ENCODE measurements at places on chromosomes 5 and 9.

DNA sequence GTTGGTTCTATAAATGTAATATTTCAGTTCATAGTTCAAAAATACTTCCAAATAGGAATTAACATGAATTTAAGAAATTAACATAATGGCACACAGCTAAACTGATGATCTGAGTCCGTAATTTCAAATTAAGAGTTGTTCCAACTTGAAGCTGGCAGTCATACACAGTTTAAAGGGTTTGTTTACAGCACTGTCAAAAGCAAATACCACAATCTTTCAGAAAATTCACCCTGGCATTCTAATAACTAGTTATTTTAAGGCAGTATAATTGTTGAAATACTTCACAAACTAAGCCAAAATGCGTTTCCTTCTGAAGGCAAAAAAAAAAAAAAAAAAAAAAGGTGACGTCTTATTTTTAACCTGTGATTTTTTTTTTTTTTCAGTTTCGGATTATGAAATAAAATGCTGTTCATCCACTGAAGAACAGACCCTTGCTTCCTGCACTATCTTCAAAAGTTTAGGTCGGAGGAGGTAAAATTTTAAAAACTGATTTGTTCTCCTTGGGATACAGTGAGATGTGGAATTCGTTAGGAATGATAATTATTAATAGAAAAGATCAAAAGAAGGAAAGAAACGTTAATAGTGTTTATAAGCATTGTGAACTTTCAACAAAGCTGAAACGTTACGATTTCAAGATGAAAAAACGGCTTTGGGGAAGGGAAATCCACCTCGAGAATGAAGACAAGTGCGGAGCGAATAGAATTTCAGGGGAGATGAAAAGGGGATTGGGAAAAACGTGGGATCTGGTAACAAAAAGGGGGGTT, 850 bp downstream of the IL6ST start:
- DNase-seq: no peak

DNA sequence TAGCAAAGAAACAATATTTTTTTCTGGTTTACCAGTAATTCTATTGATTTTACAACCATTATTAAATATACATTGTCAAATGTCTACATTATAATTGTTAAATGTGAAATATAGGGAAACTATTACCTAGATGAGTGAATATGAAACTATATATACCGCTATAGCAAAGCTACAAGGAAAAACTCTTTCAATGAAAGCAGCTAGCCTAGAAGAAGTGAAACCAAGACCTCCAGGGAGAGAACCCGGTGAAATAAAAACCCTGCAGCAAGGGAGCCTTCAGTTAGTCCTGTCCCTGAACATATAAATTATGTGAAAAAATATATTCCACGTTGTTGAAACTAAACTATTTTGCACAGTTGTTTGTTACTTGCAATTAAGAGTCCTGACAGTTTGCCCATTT, 913.1 kb downstream of the EFNA5 start:
- DNase-seq: no peak

DNA sequence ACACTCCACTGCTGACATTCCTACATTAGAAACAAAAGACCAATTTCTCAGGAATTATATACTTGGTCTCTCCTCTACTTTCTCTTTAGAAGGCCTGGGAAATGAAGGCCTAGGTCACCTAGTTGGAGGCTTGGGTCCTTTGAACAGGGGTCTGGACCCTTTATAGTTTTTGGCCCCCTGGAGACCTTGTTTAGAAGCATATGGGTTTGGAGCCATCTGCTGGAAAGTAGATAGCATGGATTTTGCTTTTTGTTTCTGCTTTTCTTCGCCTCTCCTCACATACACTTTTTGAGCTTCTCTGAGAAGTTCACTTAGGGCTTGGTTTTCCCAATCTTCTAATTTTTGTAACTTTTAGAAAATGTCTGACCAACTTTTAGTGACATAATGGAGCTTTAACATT, 67.1 kb upstream of the CDK20 start:
- no peak for DNase-seq

DNA sequence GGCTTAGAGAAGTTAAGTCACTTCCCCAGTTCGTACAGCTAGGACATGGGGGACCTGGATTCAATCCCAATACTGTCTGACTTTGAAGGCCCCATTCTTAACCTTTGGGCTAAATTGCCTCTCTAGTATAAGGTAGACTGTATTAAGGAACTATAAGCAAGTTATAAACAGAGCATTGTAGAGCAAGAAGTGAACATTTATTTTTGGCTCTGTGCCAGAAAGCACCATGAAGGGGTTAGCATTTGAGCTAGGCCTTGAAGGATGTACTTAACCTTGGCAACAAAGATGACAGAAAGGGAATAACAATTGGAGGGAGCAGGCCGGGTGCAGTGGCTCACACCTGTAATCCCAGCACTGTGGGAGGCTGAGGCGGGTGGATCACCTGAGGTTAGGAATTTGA, 32.8 kb downstream of the GALNT10 start:
- no peak for DNase-seq

DNA sequence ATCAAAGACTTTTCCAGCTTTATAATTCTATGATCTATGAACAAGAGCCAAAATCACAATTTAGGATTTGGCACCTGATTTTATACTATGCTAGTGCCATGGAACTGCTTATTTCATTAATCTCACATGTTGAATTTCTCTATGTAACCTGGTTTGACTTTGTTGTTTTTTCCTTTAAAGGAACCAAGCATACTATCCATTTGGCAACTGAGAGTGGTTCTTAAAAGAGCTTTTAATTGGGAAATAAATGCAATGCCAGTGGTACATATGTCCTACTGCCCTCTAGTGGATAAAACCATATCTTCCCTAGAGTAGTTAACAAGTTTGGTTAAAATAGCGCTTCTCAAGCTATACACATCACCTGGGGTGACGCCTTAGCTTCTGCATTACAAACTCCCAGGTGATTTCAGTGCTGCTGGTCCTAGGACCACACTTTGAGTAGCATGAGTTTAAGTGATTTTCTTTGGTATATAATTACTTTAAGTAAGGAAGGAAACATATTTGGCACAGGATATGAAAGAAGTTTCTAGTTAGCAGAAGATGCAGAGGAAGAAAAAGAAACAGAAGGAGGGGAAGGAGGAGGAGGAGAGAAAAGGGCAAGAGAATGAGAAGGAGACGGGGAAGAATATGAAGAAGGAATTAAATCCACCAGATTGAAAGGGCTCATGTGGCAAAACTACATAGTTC, 56.8 kb downstream of the FGF10 start:
- DNase-seq: no peak

GRCh38 chr9:124020520-124021384, 9.2 kb downstream of the LHX2 start:
- DNase-seq: no peak

- DNase-seq: peak; percentile 54
Observed at GRCh38 chr9:128818839-128819715, 777 bp downstream of the ENDOG start.

DNA sequence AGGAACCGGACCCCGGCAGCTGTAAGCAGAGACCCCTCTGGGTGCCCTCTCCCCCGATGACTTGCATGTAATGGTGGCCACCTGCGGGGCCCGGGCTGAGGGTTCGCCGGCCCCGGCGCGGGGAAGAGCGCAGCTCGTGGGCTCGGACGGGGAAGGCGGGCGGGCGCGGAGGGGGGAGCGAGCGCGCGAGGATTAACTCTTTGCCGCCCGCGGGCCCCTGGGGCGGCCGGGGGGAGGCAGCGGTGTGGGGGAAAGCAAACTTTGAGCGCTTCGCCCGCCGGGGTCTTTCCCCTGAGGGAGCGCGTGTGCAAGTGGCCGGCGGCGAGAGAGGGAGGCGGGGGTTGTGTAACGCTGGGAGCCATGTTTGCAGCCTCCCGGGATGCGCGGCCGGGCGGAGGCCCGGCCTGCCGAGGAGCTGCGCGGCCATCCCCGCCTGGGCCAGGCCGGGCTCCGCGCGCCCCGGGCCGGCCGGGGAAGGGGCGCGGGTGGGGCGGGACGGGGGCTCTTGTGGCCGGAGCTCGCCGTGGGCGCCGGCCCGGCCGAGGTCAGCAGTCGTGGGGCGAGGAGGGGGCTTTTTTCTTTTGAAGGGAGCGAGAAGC, 547 bp downstream of the ANP32B start:
- peak; percentile 63 for DNase-seq

GRCh38 chr9:130936285-130937117, 2.5 kb downstream of the FIBCD1 start:
- DNase-seq: no peak

GRCh38 chr9:133080161-133080560, 18.4 kb downstream of the CEL start:
- DNase-seq: no peak

DNA sequence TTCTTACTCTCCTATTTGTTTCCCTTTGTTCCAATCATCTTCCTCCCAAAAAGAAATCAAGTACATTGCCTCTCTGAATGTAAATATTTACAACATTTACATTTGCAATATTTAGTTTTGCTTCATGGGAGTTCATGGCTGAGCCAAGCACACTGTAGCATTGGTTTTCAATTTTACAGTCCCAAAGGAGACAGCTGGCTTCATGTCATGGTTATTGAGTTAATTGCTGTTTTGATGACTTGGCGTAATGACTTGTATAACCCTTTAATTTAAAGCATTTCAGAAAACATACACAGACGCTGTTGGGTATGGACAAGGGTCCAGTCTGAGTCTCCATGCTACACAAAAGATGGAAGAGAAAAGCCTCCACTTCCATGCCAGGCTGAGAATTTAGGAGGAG, 25.6 kb upstream of the VLDLR start:
- no peak for DNase-seq

DNA sequence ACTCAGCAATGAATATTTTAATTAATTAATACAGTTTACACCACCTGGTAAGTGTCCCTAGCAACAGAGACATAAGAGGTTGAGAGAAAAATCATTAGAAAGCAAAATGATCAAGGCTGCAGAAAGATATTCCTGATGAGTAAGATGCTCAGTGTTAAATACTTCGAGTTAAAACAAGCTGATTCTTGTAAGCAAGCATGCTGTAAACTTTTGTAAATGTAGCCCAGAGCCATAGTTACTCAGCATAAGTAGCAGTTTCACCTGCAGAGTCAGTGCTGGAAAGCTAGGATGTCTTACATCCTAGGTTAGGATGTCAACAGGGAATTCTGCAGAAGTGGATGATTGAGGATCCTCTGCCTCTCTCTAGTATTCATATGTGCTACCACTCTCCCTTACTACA, 4.2 kb downstream of the PRKACG start:
- DNase-seq: no peak

DNA sequence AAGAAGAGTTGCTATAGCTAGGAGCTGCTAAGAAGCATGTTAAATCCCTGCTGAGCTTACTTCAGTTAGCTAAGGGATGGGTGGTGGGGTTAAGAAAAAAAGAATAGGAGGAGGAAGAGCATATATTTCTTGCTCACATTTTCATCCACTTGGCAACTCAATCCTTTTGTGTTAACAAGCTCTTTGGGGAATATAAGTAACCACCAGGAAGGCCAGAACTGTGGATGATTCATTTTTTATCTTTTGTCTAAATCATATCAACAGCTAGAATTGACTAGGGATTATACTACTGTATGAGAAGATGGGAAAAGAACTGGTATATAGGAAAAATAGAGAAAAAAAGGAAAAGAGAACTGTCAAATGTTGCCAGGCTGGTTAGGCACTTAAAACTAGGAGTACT, 555.3 kb upstream of the ARRDC3 start:
- no peak for DNase-seq

- no peak for DNase-seq
Observed at GRCh38 chr5:141182248-141182647, at the start of gene PCDHB16. Gene PCDHB16, plus strand, starts transcription at chr5:141182387. Its CDS starts 173 bp downstream, at chr5:141182560.

GRCh38 chr5:5886812-5887486, 464.5 kb downstream of the ICE1 start:
- DNase-seq: peak; percentile 63

DNA sequence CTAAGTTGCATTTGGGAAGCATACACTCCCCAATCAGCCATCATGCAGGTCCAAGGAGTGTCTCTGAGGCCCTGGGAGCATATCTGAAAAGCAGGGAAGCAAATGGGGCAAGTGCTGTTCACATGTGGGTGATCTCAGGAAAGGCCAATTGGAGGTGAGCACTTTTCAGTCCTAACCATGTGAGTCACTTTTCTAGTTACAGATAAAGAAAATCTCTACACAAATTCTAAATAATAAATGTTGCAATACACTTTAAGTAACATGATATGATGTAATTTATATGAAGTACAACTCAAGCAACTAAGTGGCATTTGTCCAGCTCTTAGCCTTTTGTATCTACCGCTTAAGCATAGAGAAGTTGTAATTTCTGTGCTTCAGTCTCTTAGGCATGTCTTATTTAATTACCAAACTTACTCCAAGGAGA, 18.4 kb downstream of the ADAMTS16 start:
- no peak for DNase-seq

DNA sequence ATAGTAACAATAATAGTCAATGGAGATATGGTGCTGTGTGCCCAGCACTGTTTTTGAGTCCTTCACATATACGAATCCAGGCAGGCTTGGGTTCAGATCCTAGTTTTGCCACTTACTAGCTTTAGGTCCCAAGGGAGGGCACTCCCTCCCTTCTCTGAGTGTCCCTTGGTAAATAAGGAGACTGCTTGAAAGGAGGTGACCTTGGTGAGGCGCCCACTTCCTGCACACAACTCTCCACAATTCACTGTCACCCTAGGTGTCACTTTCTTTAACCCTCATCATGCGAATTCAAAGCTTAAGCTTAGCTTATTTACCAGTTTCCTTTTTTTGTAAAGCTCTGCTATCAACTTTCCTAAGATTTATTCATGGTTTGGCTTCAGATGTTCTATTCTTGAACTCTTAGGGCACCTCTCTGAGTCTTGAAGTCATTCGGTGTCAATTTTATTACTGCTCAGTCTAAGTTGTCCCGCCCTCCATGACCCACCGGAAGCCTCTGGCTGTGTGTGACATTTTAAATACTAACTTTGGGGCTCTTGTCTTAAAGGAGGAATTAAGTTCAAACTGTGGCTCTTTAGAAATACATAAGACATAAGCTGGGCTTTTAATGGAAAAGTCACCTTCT, 170.7 kb upstream of the ZNF618 start:
- DNase-seq: peak; percentile 36

- no peak for DNase-seq
Observed at GRCh38 chr9:34140853-34141252, 14.4 kb upstream of the DCAF12 start.

- DNase-seq: no peak
Observed at GRCh38 chr5:156481741-156482140, 154.8 kb downstream of the SGCD start.

DNA sequence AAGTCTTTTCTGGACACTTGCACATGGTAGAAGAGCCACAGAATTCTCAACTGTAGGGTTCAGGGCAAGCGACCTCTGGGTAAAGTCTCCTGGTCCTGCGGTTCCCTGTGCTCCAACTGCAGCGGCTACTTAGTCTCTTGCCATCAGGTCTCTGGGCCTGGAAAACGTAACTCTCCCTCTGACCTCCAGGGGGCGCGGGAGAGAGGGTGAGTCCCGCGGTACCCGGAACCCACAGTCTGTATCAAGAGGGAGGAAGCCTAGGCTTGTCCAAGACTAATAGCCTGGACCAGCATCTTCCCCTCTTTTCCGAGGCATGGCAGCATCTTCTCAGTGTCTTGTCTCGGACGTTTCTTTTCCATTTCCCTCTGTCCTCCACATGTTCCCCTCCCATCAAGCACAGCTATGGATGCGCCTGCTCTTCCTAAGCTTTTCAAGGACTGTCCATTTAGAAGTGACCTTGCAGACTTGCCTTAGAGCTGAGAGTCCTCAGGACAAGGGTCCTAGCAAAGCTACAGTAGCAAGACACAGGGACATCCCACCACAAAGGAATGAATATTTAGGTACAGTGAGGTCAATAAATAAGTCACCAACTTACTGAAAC, 59.3 kb downstream of the FSTL4 start:
- DNase-seq: peak; percentile 70

- DNase-seq: no peak
Observed at GRCh38 chr5:112668016-112668415, 69.7 kb upstream of the APC start.

GRCh38 chr5:111848476-111848875, 91.5 kb upstream of the NREP start:
- no peak for DNase-seq
